NCI-H2227 treated with DMSO at 0.1 percent for 48 hours (cell line): ENCODE measurements at places on chromosomes 16 and 17.

DNA sequence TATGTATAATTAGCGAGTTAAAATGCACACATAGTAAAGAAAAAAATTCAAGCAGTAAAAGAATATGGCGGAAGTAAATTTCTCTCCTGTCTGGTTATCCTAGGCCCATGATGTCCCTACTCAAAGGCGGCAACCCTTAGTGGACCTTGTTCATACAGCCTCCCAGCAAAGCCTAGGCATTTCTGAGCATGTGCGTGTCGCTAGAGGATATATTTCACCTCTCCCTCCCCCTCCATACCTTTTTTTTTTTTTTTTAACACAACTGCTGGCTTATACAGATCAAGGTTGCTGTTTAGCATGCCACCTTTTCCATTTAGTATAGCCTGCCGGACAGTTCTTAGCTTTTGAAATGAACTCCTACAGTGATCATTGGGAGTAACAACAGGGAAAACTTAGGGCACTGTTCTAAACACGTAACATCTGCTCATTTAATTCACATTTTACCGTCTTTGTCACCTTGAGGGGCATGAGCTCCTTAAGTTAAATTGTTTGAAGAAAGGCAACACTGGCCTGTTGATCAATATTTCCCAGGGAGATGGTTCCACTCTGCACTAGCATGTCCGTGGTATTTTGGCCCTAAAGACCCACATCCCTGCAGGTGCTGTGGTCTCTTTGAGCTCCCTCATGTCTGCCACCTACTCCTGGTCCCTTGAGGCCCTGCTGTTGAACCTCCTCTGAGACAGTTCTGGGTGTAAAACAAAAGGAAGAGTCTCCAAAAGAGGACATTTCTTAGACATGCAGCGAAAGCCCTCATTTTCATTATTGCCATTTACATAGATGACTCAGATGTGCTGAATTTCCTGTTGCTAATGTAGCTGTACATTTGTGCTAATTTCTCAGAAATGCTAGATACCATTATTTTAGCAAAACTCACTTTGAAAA is 4.1 kb upstream of the TNFRSF13B start:
- no peak for DNase-seq

GRCh38 chr16:84617041-84617790 is 662 bp downstream of the COTL1 start:
- DNase-seq: no peak

GRCh38 chr16:2737238-2737605 is 15.2 kb upstream of the SRRM2 start:
- DNase-seq: no peak

DNA sequence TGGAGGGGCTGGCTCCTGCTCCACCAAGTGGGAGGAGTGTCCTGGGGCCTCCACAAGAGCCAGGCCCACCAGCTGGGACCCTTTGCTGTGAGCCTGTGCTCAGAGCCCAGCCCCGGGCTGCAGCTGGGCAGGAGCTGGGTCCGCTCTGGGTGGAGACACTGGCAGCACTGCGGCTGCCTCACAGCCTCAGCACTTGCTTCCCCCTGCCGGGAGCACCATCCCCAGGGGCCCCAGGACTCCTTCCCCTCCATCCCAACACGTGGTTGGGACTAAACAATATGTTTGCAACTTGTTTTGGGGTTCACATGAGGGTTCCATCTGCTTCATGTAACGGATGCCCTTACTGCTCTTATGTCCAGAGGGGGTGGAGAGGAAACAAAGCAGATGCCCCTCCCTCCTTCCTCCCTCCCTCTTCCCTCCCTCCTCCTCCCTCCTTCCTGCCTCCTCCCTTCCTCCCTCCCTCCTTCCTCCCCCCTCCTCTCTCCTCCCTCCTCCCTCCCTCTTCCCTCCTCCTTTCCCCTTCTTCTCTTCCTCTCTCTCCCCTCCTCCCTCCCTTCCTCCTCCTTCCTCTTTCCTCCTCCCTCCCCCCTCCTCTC is 16.3 kb upstream of the CBFA2T3 start:
- DNase-seq: no peak

DNA sequence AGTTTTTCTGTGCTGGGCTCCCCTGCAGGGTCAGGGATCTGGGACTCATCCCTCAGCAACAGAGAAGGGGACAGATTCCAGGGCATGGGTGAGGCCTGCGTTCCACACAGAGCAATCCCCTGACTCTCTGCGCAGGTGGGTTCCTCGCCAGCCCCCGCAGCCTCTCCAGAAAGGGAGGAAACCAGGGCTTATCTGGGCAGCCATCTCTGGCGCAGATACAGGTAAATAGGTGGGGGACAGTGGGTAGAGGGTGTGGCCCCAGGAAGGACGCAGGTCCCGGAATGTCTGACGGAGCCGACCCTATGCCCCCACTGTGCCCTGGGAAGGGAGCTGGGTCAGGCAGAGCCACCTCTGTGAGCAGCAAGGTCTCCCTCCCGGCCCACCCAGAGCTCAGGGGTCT is 23.2 kb downstream of the PIEZO1 start:
- DNase-seq: no peak

DNA sequence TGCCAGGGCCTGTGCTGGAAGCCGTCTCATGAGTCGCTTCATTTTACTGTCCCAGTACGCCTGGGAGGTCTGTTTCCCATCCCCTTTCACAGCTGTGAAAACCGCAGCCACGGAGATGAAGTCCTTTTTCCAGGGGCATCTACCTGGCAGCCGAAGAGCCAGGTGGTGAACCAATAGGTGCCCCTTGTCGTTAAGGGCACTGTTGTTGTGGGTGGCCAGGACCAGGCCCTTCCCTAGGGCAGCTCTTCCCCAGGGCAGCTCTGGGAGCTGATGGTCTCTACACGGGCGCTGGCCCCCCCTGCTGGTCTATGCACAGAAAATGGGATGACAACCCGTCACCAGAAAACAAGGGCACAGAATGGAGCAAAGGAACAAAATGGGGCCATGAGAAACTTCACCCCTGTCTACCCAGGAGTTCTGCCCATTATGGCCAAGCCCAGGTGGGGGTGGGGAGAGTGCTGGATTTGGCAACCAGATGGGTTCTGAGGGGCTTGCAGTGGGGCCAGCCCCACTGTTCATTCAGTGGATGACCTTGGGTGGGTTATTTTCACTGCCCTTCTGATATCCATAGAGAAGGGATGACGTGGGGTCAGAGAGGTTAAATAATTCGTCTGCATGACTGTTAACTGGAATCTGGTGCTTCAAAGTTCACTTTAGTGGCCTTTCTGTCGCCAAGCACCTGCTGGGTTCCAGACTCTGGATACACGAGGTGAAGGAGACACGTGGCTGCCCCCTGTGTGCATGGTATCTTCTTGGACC is 11.5 kb downstream of the RMI2 start:
- DNase-seq: peak; percentile 36

GRCh38 chr16:85607321-85607765 is 5.8 kb upstream of the GSE1 start:
- DNase-seq: no peak

DNA sequence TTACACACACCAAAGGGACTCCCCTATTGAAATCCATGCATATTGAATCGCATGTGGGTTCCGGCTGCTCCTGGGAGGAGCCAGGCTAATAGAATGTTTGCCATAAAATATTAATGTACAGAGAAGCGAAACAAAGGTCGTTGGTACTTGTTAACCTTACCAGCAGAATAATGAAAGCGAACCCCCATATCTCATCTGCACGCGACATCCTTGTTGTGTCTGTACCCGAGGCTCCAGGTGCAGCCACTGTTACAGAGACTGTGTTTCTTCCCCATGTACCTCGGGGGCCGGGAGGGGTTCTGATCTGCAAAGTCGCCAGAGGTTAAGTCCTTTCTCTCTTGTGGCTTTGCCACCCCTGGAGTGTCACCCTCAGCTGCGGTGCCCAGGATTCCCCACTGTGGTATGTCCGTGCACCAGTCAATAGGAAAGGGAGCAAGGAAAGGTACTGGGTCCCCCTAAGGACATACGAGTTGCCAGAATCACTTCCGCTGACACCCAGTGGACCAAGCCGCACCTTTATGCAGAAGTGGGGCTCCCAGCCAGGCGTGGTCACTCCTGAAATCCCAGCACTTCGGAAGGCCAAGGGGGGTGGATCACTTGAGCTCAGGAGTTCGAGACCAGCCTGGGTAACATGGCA is 2.2 kb downstream of the GAA start:
- no peak for DNase-seq

DNA sequence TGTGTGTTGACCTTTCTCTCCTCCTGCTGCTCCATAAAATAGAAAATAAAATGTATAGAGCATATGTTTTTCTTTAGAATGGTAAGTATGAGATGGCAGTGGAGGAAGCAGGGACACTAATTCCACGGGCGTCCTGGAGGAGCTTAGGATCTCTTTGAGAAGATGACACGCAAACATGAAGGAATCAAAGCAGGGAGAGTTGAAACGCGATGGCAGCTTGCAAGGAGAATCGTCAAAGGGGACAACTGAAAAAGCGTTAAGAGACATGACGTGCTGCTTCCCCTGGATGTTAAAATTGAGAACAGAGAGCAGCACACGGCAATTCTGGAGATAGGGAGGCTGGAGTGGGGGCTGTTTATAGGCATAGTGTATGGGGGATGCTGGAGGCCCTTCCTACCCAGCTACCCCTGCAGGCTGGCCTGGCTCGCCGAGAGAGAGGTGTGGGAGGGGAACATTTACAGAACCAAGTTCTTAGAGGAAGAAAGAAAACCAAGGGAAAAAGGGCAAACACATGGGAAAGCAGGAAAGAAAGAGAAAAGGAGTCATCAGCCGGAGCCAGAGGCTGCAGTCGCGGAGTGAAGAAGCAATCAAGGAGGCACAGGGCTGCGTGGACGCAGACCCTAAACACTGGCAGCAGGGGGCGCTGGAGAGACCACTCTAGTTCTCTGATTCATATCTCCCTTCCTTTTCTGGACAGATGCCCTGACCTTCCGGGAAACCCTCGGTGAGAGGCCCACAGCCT is 55.8 kb downstream of the MYH13 start:
- no peak for DNase-seq

GRCh38 chr17:16106161-16106891 is 106.7 kb downstream of the TTC19 start:
- no peak for DNase-seq

DNA sequence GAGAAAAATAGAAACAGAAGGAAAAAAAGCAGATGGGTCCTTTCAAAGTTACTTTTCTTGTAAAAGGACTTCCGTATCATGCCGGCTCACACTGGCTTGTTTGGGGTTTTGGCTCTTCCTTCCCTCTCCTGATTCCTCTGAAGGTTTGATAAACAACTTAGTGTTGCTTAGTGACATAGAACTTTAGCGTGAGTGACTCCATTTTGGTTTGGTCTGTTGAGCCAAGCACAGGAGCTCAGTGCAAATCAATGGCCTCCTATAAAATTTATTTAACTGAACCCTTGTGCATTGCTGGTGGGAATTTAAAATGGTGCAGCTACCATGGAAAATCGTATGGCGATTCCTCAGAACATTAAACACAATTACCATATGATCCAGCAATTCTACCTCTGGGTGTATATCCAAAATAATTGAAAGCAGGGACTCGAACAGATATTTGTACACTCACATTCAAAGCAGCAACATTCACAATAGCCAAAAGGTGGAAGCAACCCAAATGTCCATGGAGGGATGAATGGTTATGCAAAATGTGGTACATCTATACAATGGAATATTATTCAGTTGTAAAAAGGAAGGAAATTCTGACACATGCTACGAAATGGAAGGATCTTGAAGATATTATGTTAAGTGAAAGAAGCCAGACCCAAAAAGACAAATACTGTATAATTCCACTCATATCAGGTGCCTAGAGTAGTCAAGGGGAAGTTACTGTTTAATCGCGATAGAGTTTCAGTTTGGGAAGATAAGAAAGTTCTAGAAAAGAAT is 1.1 kb upstream of the TUBG2 start:
- DNase-seq: no peak

GRCh38 chr17:73304438-73304837 is 7.4 kb downstream of the CDC42EP4 start:
- no peak for DNase-seq

DNA sequence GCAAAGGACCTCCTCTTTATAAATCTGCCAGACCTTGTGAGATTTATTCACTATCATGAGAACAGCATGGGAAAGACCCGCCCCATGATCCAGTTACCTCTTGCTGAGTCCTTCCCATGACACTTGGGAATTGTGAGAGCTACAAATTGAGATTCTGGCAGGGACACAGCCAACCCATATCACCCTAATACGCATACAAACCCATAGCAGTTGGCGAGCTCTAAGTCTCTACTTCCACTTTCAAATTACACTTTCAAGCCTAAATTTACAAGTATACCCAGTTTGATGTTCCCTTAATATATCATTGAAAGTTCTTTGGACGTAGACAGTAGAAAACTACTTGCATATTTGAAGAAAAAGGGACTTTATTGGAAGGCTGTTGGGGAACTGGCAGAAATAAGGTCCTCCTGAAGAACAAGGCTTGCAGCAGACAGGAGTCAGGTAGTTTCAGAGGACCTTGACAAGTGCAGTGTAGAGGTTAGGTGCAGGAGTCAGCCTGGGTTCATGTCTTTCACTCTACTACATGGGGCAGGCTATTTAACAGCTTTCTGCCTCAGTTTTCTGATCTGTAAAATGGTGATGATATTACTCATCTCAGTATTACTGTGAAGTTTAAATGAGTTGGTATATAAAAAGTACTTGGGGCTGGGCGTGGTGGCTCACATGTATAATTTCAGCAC is 107.9 kb upstream of the EEF2KMT start:
- DNase-seq: no peak
